Liver (tissue), 10 donors: ENCODE measurements at places on chromosomes 7 and 10.

- DNase-seq = peak; percentile 72
Measured at GRCh38 chr10:21534604-21535493, 817 bp downstream of the MLLT10 start.

GRCh38 chr7:137886281-137886680 lies 39.5 kb upstream of the DGKI start:
- DNase-seq = no peak

DNA sequence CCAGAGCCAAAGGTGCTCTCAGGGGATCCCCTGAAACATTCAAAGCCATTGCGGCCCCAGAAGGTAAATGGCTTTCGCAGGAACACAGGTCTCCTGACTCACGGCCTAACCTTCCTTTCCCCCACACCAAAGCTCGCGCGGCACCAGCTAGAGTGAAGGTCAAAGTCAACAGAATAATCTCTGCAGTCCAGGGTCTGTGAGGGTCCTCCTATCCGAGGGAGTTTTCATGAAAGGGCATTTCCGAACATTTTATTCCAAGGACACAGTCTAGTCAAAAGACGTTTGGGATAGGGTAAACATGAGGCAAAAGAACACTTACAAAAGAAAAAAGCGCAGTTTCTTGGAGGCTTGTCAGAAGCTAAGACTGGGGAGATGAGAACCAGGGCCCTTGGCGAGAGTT lies 559 bp upstream of the STEAP2 start:
- peak; percentile 38 for DNase-seq

- DNase-seq = no peak
Measured at GRCh38 chr10:122780391-122780790, 65.3 kb downstream of the CUZD1 start.

- DNase-seq = no peak
Measured at GRCh38 chr10:115572740-115573455, 479.7 kb downstream of the ATRNL1 start.

DNA sequence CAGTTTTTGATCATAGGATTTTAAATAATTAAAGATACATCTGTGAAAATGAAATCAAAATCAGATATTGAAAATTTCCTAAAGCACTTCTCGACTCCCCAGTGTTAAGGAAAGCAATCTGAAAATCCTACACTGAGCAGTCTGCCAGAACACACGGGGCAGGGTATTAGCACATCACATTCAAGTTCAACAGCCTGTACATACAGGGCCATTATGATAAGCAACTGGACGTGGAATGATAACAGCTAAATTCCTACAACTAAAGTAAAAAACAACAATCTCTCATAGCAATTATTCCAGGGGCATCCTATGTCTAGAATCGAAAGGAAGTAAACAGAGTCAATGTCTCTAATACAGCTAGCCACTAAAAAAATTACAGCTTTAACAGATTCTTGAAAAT lies 31.7 kb downstream of the TRDMT1 start:
- DNase-seq = no peak

GRCh38 chr10:127303746-127304145 lies 107.4 kb upstream of the INSYN2A start:
- DNase-seq = no peak

GRCh38 chr7:54161621-54162020 lies 380.6 kb upstream of the VSTM2A start:
- no peak for DNase-seq

GRCh38 chr7:6121141-6121540 lies 90.0 kb downstream of the ANKRD61 start:
- DNase-seq = no peak

DNA sequence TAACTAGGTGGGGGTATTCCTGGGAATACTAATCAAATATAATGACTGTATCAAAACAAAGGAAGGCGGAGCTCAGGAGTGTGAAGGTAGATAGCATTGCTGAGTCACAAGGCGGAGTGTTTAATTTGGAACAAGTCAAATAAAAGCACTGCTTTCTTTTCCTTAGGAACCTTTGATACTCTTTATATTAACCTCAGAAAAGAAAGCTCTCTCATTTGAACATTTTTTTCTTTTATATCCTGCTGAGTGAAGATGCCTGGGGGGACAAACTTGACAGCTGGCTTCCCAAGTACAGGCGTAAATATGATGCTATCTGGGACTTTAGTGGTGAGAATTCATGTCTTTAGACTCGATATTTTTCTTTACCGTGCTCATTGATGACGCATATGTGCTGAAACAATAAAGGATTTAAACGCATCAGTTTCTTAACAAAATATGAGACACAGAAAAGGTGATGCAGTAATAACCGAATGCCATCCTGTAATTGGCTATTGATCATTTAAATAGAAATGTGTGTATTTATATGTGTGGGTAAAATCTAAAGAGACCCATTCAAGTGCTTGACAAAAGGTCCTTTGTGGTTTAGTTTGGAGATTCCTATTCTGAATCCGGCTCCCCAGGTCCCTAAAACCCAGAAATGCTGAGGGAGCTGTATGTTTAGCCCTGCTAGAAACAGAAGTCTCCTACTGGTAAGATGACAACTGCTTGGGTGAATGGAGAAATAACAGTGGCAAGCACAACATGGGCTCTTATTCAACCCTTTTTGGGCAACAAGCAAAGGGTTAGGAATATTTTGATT lies 102.7 kb downstream of the PRTFDC1 start:
- no peak for DNase-seq

DNA sequence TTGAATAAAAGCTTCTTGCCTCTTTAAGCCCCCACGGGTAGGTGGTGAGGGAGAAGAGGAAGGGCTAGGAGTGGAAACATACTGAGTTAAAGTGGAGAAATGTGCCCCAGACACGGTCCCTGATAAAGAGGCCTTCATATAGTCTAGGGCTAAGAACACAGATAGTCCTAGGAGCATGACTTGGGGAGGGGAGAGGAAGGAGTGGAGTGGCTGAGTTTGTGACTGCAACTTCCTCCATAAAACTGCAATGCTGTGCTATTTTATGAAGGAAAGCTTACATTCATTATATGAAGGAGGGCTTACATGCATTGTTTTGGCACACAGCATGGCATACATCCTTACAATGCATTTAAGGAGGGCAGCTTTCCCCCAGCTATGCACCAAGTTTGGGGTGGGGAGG lies 1129.4 kb upstream of the LRRTM3 start:
- DNase-seq = no peak

GRCh38 chr7:114857605-114858004 lies 64.3 kb upstream of the MDFIC start:
- DNase-seq = no peak

DNA sequence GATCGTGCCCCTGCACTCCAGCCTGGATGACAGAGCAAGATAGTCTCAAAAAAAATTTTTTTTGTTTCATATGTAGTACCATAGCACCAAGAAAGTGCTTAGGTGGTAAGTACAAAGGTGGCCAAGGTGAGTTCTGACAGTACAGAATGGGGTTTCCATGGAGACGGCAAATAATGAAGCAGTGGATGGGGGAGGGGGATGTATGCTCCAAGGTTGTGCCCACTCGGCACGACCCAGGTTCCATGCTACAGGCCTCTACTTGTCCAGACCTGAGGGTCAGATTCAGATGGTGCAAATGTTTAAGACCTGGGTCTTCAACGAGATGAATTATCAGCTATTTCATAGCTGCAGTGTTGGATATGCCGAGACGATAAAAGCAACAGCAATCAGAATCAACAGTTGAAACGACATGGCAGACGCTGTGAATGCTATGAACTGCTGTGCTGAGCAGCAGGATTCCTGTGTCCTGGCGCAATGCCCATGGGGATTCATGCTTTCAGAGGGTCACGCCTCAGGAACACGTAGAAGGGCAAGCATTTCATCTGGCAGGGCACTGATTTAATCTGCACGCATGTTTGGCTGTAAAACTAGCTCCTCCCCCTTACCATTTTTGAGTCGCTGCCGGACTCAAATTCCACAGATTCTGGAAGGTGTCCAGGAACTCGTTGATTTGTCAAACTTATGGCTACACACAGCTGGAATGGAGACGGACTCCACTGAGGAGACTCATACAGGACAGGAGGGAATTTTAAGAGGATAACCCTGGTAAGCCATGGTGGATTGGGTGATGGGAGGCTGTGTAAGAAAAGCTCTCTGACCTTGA lies 256.5 kb downstream of the FRMD4A start:
- DNase-seq = no peak

DNA sequence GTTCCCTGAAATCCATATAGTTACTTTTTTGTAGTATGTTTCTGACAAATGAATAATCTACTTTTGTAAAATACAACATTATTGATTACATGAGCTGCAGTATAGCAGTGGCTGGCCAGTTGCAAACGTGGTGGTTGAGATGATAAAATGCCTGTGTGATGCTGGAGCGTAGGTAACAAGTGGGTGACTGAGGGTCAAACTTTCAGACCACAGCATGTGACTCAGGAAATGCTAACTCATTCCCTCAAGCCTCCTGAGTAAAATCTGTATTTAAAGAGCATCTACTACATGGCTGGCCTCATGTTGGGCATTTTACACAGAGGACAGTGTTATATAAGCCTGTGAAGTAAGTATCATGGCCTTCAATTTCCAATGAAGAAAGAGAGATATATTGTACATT lies 585.2 kb downstream of the GRID1 start:
- no peak for DNase-seq

DNA sequence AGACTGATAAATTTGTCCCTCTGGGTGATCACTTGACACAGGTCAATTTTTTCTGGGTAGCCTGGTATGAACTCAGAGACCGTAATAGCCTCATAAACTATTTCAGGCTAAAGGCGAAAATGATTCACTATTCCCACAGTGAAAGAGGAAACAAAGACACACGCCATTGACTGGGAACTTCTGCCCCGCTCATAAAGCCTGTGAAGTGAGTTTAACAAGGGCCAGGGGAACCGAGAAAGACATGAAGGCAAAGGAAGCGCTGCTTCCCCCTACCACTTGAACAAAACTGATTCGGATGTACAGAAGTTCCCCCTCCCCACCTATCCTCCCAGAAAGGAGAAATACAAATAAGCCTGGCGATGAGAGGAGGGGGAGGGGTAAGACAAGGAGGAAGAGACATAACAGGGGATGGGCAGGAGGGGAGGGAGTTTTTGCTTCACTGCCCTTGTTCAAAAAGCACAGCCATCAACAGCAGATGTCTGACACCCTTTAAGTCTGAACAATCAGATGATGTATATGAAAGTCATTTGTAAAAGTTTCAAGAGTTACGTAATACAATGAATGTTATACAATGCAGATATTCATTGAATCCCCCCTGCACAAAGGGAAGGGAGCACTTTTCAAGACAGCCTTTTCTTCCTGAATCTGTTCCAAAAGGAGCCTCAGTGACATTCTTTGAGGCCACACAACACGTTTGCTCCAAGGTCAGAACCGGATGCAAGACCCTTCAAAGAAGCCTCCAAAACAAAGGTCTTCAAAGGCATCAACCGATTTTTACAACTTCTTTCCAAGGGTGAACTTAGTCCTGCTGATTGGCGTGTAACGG lies 734 bp downstream of the ABCB4 start:
- no peak for DNase-seq

DNA sequence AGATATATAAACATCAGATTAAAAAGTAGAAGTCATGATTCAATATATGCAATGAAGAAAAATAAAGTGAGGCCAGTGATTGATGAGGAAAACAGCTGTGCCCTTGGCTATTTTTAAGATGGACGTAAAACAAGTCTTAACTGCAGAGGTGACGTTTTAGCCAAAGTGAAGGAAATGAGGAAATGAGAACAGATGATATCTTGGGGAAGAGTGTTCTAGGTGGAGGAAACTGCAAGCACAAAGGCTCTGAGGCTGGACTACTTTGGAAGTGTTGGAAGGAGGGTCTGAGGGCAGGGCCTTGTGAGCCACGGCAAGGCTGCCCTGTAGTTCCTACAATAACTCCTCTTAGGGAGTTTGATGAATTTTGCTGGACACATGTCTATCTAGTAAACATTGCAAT lies 140.5 kb upstream of the AKR1E2 start:
- DNase-seq = no peak

GRCh38 chr7:104795086-104795485 lies 218.9 kb upstream of the KMT2E start:
- DNase-seq = no peak

GRCh38 chr10:99337311-99337811 lies 8.2 kb downstream of the CNNM1 start:
- no peak for DNase-seq

- no peak for DNase-seq
Measured at GRCh38 chr10:47264797-47265281, 35.2 kb upstream of the GDF10 start.

DNA sequence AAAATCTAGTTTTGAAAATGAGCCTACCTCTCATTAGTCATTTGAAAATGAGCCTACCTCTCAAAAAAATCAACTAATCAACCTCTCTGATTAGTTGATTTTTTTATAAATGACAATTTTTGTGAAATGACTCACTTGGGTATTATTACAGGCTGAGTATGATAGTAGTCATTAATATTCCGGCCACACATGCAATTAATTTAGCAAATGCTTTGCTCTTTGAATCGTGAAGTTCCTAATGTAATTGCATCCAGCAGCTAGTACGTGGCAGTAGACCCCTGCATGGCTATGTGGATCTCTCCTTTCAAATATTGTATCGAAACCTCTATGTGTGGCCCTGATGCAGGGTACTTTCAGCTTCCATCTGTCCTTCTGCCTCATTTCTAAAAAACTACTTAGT lies 245.9 kb upstream of the PHYHIPL start:
- DNase-seq = no peak

DNA sequence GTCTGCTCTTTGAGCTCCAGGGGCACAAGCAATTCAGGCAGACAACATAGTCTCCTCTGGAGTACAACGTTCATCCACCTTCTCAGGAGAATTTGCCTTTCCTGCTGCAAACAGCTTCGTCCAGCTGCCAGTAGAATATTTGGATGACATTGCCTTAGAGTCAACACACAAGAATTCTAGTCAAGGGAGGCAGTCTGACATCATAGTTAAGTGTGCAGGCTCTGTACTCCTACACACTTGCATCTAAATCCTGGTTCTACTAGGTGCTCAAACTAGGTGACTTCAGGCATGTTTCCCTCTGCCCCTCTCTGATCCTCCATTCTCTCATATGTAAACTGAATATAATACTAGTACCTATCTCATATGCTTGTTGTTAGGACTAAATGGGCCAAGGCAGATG lies 314.8 kb downstream of the HPSE2 start:
- DNase-seq = no peak

DNA sequence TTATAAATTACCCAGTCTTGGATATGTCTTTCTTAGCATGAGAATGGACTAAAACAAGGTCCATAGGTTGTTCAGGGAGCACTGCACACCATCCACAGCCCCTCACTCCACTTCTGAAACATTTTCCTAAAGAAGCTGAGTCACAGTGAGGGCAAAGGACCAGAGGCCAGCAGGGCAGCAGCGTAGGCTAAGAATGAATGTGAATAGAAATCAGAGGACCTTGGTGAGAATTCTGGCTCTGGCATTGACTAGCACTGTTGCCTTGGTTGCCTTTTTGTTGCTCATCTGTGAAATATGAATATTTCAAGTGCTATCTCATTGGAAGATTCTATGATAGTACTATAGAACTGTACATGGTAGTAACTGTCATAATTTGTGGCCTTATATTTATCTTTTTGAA lies 41.7 kb upstream of the TOMM7 start:
- DNase-seq = no peak

- DNase-seq = no peak
Measured at GRCh38 chr7:3157566-3158287, 114.1 kb upstream of the CARD11 start.
